RWPE1 (cell line): ENCODE measurements at places on chromosomes 6 and 20.

GRCh38 chr6:163332575-163332974 lies 81.9 kb upstream of the QKI start:
- no peak for DNase-seq

DNA sequence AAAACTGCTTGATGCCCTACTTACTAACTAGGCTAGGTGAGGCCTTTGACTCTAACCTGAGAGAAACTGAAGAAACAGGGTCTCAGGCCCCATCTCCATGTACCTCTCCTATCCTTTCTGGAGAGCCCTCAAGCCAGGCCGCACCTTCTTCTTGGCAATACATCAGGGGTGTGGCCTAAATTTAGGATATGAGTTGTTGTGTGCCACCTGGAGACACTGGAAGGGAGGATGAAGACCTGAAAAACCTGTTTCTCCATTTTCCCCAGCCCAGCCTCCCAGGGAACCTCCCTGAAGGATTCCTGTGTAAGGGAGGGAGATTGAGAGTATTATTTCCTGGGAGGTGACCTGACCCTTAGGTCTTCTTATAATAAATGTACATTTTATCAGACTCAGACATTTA lies 3.1 kb downstream of the LY6G6D start:
- DNase-seq: peak; percentile 95

DNA sequence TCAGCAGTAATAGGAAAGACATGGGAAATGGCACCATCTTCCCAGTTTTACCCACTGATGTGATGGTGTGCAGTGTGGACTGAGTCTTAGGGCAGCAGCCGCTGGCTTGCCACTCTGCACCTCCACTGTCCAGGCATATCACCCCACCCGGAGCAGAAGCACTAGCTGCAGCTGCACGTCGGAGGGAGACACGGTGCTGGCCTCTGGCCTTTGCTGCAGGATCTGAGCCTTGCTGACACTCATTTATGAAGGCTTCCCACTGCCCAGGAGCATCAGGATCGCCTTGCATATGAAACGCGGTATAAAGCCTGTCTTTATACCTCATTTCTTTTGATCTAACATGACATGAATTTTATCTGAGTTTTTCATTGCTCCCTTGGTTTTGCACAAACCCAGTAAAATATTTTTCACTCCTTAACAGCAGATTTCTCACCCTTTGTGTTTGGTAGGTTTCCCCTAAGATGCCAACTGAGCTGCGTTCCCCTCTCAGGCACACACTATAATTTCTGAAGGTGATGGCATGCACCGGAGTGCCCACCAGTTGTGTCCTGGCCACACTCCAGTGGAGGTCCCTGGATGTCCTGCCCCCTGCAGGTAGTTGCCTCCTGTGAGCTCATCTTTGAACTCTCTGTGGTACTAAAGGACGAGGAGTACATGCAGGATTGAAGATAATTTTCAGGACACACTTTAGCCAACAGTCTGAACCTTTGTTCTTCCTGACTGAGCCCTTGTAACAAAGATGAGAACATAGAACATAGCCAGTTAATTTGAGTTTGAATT lies 9.0 kb upstream of the EXOC2 start:
- no peak for DNase-seq

GRCh38 chr6:101090281-101090680 lies 209.2 kb upstream of the ASCC3 start:
- no peak for DNase-seq

DNA sequence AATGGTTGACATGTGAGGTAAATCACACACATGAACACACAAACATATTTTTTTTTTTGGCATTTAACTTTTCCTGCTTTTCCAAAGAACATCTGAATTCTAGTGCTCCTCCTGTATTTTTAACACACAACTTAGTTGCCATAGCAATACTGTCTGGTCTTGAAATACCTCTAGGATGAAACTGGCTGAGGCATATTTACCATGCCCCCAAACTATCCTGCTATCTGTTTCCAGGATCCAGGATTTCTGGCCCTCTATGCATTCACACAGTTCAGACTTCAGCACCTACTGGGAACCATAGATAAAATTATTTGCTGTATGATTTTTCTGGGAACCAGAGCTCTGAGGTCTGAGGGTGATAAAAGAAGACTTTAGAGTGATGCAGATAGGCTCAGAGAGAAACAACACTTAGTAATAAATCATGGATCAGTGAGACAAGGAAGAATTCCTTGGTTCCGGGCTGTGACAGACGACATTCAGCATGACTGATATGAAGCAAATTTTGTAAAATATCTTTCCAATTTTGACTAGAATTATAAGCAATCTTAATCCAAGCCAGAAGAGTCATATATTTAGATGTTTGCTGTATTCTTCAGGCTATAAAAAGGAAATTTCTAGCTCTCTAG lies 359.7 kb downstream of the BTBD9 start:
- DNase-seq: no peak

- peak; percentile 43 for DNase-seq
Measured at GRCh38 chr6:113909224-113909856, 52.2 kb downstream of the MARCKS start.

GRCh38 chr6:10323018-10323417 lies 91.9 kb downstream of the TFAP2A start:
- DNase-seq: peak; percentile 32

DNA sequence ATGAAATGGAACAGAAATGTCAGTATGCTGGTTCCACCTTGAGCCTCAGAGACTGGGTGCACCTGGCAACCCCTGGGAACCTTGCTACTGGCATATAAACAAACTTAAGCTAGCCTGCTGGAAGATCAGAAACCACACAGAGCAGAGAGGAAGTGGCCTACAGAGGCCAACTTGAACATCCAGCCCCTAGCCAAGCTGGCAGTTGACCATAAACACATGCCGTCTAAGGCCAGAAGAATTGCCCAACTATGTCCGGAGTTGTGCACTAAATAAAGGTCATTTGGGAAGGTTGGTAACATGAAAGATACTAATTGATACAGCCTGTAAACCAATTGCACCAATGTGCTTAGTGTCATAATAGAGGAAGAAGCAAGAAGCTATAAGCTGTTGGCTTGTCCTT lies 266.6 kb upstream of the BTBD3 start:
- no peak for DNase-seq

- DNase-seq: no peak
Measured at GRCh38 chr6:5341845-5342244, 80.5 kb downstream of the FARS2 start.

DNA sequence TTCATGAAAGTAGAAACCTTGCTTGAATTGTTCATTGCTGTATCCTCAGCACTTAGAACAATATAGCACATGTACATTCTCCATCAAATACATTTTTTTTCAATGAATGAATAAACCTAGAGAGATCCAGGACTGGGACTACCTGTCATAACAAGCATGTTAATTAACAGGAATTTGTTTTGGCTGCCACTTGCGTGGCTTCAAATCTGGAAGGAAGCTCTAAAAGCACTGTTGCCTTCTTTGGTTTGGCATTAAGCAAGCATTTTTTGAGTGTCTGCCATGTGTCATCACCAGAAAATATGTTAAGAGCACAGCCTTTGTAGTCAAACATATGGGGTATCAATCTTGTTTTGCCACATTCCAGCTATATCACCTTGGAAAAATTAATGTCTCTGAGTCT lies 131.9 kb upstream of the BACH2 start:
- peak; percentile 56 for DNase-seq

DNA sequence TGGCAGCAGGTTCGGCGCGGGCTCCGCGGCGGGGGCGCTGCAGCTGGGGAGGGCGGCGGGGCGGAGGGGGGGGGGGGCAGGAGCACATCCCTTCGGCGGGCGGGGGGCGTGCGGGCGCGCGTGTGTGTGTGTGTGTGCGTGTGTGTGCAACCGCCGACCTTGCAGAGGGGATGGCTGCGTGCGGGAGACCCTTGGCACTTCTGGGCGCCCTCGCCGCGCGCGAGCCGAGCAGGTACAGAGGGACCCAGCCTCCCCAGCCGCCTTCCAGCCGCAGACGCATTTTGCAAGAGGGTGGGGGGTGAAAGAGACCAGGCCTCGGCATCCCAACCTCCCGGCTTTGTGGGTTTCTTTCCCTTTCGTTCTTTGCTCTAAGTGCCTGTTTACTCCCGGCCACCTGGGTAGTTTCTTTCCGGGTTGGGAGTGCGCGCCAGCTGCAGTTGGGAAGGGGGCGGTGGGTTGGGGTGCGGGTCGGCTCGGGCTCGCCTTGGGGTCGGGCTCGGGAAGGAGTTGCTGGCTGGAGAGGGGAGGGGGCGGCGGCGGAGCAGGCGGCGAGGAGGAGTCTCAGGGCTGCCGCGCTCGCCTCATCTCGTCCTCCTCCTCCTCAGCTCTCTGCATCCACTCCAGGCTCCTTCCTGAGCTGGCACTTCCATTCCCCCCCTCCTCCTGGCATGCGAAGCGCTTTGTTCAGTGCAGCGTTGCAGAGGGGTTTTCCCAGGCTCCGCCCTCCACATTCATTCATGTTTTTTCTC lies 620 bp downstream of the HIVEP1 start:
- peak; percentile 63 for DNase-seq

DNA sequence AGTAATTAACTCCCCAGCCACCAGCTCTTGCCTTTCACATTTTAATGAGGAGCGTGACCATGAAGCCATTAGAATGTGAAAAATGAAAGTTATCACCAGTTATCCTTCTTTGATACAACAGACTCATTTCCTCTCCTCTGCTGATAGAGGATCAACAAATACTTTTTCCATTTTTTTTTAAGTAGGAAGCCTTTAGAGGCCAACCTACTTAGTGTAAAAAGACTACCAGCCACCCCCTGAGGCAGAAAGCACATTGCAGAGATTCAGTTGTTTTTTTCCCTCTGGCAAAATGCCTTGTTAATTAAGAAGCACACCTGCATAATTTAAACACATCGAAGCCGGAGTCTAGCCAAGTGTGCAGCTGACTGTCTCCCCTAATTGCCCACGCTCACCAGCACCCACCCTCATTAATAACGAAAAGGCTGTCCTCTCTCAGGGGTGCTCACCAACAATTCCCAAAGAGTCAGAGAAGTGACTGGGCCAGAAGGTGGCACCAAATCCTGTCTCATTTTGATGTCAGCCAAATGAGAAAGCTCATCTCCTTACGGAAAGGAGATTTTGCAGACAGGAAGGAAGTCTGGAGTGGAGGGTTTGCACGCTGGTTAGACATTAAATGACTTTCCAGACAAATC lies 60.9 kb upstream of the MC3R start:
- DNase-seq: peak; percentile 36

- DNase-seq: no peak
Measured at GRCh38 chr20:35263532-35264341, 14.2 kb downstream of the MMP24OS start.

DNA sequence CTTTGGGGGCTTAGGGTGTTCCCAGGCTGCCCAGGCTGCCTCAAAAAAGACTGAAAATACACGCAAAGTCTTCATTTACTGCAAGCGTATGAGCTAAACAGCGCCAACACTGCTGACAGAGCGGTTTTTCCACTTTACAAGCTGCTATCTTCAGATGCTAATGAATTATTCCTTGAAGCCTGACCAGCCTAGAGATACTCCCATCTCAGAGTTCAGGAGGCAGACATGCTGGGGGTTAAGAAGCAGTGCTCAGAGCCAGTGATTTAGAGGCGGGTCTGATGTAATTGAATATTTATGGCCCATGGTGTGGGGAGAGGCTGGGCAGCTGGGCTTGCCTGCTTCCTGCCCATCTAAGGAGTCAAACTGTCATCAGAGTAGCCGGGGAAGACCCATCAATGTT lies 241.4 kb downstream of the SLC24A3 start:
- DNase-seq: no peak

GRCh38 chr20:45963059-45964005 lies 8.7 kb downstream of the ZNF335 start:
- DNase-seq: no peak

DNA sequence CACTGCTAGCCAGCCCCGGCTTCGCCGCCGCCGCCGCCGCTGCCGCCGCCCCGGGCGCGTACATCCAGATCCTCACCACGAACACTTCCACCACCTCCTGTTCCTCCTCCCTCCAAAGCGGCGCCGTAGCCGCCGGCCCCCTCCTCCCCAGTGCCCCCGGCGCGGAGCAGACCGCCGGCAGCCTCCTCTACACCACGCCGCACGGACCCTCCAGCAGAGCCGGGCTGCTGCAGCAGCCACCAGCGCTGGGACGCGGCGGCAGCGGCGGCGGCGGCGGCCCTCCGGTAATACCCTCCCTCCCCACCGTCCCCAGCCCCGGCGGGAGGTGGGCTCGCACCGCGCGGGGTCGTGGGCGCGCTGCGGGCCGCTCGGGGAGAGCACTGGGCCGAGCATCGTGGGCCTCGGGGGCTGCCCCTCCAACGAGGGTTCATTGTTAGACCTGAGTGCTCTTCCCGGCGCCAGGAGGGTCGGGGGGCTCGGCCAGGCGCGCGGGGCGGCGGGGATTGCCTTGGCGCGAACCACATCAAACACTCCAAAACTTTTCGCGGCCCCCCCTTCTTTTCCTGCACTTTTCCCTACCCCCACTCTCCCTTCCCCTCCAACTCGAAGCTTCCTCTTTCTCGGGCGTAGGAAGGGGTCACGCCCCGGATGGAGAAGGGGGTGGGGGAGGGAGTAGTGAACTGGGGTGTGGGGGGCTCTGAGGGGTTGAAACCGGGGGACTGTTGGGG lies 827 bp downstream of the E2F3 start:
- peak; percentile 55 for DNase-seq

DNA sequence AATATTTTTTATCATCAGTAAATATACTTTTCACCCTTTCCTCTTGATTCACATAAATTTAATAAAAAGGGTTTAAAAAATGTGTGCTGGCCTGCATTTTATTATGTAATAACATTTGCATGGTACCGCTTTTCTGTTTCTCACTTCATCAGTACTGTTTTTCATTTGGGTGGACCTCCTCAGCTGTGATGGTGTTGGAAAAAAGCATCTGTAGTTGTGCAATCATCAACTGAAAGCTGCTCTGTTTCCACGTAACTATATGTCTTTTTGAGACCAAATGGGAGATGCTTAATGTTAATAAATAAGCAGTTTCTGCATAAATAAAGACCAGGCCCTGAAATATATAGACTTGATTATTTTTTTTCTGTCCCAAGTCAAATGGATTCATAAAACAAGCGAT lies 31.6 kb upstream of the CENPW start:
- no peak for DNase-seq
